Suppressor macrophage treated with lipopolysaccharide for 4 hours (primary cell): ENCODE measurements at places on chromosomes 16 and 17.

- no peak for DNase-seq
Observed at GRCh38 chr17:44387804-44388203, 1.6 kb downstream of the ITGA2B start.

DNA sequence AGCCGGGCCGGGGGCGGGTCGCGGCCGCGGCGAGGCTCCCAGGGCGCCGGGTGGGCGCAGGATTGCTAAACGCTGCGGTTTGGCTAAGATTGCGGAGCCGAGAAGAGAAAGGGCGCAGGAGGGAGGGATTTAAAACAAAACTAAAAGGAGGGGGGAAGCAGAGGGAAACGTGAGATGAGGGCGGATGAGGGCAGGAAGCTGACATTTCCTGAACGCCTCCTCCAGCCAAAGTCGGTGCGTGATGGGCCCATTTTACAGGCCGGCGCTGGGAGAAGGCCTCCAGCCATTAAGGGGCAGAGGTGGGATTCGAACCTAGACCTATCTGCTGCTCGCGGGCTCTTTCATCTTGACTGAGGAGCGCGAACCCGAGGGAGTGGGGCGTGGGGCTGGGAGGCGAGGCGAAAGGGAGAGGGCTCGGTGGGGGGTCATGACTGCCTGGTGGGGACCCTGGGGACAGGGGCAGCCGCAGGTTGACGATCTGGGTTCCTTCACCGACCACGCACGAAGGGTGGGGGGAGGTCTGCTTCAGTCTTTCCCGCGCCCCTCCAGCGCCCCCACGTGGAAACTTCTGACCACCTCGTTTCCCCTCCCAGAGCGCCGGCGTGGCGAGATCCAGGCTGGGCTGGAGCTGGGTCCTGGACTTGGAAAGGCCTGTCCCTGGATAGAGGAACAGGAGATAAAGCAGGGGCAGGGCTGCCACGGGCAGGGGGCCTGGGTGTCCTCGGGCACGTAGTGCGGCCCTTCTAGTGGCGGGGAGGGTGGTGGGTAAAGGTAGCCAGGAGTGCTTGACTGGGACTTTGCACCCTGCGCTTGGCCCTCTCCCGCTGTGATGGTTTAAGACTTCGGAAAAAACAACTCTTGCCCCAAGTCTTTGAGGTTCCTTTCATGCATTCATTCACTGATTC, 3.8 kb upstream of the TAC4 start:
- peak; percentile 70 for DNase-seq

DNA sequence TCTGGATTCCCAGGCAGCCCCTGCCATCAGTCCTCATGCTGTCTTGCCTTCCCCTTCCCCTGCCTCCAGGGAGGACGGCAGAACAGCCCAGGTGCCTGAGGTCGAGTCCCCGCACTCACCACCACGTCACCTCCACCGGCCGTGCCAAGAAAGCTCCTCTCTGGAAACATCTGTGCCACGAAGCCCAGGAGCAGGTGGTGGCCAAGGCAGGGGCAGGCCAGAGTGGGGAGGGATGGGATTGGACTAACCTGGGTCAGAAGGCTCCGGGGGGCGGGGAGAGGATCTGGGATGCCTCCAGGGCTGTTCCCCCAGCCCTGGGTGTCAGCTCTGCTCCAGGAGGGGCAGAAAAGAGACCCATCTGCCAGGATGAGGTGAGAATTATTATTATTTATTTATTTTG, 7.4 kb upstream of the DPEP1 start:
- DNase-seq: no peak

GRCh38 chr16:1497014-1497598, 3.9 kb downstream of the TELO2 start:
- no peak for DNase-seq

GRCh38 chr16:23269248-23269953, 32.7 kb upstream of the SCNN1B start:
- no peak for DNase-seq

GRCh38 chr17:16900288-16900882, 71.5 kb downstream of the TNFRSF13B start:
- DNase-seq: no peak

DNA sequence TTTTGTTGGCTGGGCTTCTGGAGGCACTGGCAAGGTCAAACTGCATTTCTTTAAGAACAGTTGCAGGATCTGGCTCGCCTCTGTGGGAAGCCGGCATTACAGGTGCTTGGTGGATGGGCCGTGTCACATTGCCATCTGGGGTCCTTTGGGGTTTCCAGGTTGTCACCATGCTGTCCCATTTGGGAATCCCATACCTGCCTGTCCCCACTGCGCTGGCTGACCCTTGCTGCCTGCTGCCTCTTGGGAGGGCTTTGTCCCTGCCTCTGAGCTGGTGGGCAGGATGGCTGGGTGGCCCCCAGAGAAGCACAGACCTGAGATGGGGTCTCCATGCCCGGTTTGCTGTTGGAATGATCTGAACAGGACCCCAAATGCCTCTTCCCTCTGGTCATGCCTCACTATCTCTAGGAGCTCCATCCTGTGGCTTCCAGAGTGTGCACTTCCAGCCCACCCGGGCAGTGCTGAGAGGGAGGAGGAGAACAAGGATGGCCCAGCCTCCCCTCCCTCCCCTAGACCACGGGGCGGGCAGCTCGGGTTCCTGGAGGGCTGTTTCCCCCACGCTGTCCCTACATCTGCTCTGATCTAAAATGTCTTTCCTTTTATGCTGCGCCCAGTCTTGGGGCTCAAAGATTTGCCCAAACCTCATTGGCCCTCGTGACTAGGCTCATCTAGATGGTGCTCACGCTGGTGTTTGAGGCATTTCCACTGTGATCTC, 28.0 kb downstream of the OR1D5 start:
- DNase-seq: no peak

DNA sequence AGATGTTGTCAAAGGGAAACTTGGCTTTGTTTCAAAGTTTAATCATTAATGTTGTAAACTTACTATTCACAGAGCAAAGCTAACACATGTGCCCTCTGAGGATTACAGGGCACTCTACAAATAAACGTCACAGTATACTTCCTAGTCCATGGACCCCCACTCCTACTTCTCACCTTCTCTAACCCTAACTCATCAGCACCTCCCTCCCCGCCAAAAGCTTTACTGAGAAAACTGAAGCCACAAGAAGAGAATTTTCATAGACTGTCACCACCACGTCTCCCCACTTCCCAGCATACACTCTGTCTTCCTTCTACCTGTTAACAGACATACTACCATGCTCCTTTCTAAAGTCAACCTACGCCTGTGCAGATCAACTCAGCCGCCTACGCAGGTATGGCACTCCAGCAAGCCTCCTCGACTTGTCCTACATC, 29.0 kb downstream of the HELZ start:
- no peak for DNase-seq

GRCh38 chr16:10655415-10655977, 39.2 kb downstream of the TEKT5 start:
- DNase-seq: no peak

DNA sequence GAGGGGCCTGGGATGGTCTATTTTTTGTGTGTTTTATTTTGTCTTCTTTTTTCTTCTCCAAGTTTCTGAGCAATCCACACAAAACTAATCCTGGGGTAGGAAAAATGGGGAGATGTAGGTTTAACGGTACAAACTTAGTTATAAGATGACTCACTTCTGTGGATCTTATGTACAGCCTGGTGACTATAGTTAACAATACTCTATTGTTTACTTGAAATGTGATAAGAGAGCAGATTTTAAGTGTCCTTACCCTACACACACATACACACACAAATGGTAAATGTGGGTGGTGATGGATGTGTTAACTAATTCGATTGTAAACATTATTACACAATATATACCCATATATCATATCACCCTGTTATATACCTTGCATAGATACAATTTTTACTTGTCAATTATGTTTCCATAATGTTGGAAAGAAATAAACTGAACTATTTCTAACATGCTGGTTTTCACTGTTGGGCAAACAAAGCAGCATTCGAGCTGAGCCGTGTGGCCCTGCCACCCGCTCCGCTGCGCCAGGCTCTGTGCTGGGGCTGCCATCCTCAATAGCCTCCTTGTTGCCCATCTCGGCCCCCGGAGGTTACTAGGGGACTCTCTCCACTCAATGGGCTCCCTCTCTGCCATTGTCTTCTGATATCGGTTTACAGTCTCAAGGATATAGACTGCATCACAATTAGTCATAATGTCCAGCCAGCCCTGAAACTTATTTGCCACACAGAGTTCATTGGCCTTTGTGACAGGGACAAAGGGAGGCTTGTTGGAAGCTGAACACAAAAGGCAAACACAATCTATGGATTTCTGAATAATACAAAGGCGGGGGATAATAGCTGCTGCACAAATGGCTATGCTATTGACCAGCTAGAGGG, 380.3 kb upstream of the MAF start:
- no peak for DNase-seq

- peak; percentile 88 for DNase-seq
Observed at GRCh38 chr17:36131421-36131820, 27.8 kb downstream of the CCL4 start.

DNA sequence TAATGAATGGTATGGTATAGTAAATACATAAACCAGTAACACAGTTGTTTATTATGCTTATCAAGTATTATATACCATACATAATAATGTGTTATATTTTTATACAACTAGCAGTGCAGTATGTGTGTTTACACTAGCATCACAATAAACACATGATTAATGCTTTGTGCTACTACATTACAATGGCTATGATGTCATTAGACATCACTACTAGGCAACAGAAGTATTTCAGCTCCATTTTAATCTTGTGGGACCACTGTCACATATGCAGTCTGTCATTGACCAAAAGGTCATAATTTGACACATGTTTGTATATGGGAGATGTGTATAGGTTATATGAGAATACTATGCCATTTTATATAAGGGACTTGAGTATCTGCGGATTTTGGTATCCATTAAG, 32.7 kb downstream of the TRIM37 start:
- DNase-seq: no peak

- peak; percentile 86 for DNase-seq
Observed at GRCh38 chr16:17416461-17417311, 54.1 kb downstream of the XYLT1 start.

DNA sequence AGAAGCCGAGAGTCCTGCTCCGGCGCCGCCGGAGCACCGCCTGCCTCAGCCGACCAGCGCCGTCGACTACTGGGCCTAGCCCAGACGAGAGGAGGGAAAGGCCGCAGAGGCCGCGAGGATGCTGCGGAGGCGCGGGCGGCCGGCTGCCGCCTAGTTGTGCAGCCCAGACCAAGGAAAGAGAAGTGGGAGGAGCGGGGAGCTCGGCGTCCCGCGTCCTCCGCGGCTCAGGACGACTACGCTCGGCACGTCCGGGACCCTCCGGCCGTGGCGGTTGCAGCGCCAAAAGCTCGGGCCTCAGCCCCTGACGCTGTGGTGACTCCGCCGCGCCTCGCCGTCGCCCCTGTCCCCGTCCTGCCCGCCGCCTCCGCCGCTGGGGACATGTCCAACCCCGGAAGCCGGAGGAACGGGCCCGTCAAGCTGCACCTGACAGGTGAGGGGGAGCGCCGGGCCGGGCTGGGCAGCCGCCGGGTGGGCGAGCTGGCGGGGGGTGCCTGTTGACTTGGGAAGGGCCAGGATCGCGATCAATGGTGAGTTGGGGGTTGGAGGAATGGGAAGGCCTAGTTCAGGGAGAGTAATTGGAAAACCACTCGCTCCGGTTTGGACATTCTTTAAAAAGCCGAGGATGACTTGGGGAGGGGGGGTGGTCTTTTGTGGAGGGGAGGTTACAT, 37.7 kb downstream of the RNF135 start:
- DNase-seq: peak; percentile 72

- DNase-seq: no peak
Observed at GRCh38 chr17:48378708-48379392, 51.2 kb downstream of the SKAP1 start.

GRCh38 chr17:34885076-34885475, 76.2 kb downstream of the CCT6B start:
- no peak for DNase-seq

- DNase-seq: no peak
Observed at GRCh38 chr16:9286930-9287329, 195.5 kb downstream of the HAPSTR1 start.

- no peak for DNase-seq
Observed at GRCh38 chr17:68015081-68015723, 18.9 kb upstream of the C17orf58 start.

GRCh38 chr16:11717811-11718210, 24.8 kb downstream of the TXNDC11 start:
- DNase-seq: no peak

DNA sequence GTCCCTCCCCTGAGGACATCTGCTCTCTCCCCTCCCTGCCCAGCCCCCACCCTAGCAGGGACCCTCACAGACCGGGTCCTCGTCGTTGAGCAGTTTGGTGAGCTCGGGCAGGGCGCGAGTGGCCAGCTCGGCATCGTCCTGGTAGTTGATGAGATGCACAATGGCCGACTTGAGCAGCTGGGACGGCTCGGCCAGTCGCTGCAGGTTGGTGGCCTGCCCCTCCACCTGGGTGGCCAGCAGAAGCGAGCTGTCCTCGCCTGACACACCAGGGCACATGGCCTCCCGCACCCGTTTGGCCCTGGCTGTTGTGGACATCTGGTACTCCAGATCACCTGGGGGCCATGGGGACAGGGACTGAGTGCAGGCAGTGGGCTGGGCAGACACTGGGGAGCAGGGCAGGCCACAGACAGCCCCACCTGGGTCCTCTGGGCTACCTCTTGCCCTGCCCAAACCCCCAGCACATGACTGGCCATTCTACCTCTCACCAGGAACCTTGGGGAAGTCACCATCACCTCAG, 17.1 kb downstream of the JUP start:
- no peak for DNase-seq

- no peak for DNase-seq
Observed at GRCh38 chr17:82943751-82944150, 103.9 kb upstream of the ZNF750 start.

GRCh38 chr16:79848719-79849118, 248.2 kb upstream of the MAF start:
- no peak for DNase-seq

DNA sequence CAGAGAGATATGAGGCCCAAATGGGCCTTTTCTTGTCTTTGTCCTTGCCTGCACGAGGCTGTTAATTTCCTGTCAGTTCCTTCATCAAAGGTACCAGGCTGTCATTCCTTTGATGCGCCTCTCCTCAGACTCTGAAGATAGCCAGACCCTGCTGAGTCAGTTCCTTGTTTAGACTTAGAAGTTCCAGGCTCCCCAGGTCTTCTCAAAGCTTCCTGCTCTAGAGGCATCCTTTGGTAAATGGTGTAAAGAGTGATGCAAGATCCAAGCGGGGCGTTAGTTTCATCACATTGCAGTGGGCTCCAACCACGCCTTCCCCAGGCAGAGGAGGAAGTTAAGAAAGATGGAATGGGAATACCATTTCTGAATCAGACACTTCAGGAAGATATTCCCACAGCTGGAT, 4.0 kb upstream of the CDH11 start:
- no peak for DNase-seq

GRCh38 chr17:19003543-19004420, 782 bp downstream of the FAM83G start:
- peak; percentile 9 for DNase-seq

GRCh38 chr16:69399361-69399760, 13.6 kb upstream of the TERF2 start:
- DNase-seq: no peak
